ENCODE measurements at places on chromosomes 7 and 10.

DNA sequence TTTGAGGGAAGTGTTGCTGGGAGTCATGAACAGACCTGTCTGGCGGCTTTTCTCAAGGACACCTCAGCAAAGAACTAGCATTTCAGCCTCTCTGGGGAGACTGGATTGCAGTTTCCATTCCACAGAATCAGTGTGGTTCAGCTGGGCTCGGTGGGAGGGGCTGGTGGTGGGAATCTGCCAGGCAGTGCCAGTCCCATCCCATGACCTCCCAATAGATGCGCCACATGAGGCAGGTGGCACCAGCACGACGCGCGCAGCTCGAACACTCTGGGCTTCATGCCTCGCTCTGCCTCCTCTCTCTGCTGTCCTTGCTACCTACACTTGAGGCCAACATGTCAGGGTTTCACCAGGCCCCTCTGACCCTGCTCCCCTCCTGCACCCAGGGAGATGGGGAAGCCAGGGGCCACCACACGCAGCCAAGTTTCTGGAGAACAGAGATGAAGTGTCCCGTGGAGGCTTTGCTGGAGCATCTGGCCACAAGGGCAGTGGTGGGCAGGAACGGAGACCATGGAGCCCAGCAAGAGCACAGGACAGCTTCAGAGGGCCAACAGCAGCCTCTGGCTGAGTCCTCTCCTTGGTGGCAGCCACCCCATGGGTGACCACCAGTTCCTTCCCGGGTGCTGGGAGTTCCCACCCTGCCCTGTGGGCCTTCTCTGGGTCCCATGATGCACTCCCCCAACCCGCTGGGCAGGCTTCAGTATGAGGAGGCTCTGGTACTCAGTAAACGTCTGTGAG is 2.3 kb downstream of the NACAD start:
- DNase-seq: no peak

- DNase-seq: no peak
These were observed 214.1 kb upstream of the ZNF32 start for GRCh38 chr10:43862756-43863155.

- DNase-seq: no peak
These were observed 551.0 kb upstream of the ZWINT start for GRCh38 chr10:56912043-56912442.

GRCh38 chr7:87144173-87144657 is 8.0 kb upstream of the DMTF1 start:
- no peak for DNase-seq

DNA sequence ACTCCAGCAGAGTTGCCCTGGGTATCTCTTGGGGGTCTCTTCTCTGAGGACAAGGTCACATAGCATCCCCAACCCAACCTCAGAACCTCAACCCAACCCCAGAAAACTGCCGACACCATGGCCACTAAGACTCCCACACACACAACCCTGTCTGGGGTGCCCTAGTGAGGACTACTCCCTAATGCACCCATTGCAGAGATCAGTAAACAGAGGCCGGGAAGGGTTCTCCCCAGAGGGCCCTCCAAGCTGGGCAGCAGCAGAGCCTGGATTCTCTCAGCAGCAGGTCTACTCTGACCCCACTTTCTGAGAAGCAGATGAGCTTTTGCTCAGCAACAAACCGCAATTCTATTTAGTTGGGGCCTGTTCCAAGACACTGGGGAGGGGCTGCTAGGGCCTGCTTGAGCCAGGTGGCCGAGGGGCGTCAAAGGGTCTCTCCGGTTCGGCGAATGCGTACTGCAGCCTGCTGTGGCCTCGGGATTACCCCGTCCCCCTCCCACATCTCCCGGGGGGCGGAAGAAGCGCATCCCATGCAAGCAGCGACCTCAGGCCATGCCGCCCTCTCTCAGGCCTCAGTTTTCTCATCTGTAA is 828 bp downstream of the OGDHL start:
- no peak for DNase-seq

All from stimulated activated CD4-positive, alpha-beta T cell treated with anti-CD3 and anti-CD28 coated beads, TNF-alpha, amount 100 ng/mL, for 24 hours (primary cell).